ENCODE measurements at places on chromosomes 12 and 14.

DNA sequence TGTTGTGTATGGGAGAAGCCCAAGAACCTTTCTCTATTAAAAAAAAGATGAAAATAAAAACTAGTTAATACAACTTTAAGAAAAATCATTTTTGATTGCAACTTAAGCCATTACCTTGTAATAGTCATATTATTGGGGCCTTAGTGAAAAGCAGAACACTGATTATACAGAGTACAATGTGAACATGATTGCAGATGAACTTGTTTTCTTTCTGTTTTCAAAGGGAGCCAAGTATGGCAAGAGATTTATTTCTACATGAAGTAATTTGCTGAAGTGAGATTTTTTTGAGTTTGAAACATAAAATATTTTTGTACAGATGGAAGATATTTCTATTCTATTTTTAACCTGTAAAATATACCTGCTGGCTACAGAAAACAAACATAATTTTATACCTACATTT is 104.9 kb downstream of the GPR135 start:
- DNase-seq = no peak

DNA sequence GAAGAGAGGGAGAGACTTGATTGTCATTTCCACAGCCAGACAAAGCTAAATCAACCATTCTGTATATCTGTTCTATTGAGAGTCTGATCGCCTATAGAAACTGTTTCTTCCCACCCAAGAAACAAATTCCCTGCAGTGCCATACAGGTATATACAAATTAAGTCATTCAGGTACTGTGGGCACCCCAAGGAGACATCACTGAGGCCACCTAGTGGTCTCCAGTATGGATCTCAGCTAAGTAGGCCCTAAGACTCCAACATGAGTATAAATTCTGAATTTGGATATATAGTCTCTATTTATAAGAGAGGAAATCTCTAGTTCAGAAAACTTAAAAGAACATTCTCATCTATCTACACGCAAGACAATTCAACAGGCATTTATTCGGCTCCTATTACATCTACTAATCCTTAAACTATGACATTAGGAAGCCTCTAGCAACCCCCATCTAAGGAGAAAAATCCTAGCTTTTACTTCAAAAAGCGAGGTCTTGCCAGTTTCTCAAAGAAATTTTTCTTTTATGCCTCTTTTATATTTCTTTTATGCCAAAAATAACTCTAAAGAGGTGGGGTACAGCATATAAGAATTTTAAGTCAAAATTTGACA is 62.6 kb downstream of the DCAF5 start:
- peak; percentile 11 for DNase-seq

DNA sequence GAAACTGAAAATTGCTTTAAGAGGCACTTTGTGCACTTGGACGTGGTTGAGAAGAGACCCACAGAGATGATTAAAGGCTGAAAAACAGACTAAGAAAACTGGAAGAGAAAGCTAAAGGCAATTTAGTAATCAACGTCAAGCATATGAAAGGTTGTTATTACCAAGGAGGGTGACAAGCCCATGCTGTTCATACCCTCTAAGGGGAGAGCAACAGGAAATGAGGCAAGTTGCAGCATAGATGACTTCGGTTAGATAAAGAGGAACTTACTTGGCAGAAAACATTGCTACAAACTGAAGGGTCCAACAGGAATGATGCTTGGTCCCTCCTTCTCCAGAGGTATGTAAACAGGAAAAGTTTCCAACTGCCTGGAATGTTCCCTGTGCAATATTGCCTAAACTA is 107.8 kb downstream of the DUSP6 start:
- DNase-seq = no peak

GRCh38 chr12:53224897-53225634 is 6.9 kb downstream of the RARG start:
- DNase-seq = no peak

DNA sequence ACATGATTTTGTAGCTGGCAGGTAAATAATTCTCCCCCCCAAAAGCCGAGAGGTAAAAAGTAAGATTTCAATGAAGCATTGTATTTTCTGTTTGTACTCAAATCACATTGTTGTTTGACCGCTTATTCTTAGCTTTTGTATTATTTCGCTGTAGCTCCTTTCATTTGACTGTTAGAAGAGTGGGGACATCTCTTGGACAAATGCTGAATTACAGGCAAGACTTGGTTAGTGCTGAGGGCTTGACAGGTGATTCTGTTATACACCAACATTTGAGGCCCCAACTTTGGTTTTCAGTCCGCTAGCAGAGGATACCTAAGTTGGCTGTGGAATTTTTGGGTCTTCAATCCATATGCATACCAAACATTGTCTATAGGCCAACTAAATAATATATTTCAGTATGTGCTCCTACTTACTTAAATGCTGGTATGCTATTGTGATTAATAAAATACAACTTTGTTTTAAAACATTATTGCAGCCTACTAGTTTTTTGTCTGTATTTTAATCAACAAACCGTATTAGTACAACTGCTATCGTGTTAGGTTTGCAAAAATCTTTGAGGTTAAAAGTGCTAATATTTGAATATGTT is 102.2 kb downstream of the ERC1 start:
- DNase-seq = peak; percentile 7

- no peak for DNase-seq
Observed at GRCh38 chr12:26941215-26941594, 2.9 kb downstream of the FGFR1OP2 start.

GRCh38 chr14:36655963-36656686 is 5.5 kb upstream of the PAX9 start:
- no peak for DNase-seq

DNA sequence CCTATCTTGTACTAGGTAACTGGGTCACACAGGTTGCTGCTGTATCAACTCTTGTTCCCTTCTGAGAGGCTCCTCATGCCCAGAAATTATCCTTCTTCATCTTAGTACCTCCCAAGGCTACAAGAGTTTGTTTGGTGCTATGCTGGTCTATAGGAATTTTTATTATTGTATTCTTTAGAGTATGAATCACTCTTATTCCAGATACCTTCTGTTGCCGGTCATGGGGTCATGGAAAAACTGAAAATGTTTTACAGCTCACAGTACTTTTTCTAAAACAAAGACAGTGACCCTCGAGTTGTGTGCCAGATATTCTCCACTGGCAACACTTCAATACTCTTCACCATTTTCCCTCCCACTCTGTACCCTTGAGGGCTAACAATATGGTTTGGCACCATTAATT is 1598.0 kb upstream of the TMEM132C start:
- DNase-seq = no peak

- no peak for DNase-seq
Observed at GRCh38 chr12:13044906-13045299, 722 bp downstream of the FAM234B start.

DNA sequence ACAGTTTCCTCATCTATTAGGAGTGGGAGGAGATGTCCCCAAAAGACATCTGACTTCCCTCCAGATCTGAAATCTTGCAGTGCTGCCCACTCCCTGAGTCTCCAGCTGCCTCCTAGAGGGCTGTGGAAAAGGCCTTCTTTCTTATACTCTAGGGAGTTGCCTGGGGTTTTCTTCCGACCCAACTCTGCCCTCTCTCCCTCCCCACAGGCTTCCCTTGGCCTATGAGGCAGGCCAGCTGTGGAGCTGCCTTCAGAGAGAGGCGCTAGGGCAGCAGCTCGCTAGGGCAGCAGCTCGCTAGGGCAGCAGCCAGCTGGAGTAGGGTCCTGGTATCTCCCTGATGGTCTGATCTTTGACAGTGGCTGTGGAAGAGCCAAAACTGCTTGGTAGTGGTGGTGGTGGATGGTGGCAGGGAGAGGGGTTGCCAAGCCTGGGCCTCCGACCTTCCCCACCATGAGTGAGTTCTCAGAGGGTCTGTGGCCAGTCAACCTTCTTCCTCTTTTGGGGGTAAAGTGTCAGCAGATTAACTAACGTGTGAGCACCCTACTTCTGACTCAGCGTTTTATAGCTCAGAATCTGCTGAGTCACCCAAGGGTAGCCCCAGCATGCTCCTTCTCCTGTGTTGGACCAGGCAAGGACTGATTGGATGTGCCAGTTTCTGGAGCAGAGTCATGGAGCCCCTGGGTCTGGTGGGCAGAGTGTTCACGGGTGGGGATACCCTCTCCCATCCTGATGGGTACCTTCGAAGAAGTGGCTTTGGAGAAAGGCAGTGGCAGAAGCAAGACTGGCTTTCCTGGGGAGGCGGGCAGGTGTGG is 2.3 kb downstream of the SLC48A1 start:
- no peak for DNase-seq

DNA sequence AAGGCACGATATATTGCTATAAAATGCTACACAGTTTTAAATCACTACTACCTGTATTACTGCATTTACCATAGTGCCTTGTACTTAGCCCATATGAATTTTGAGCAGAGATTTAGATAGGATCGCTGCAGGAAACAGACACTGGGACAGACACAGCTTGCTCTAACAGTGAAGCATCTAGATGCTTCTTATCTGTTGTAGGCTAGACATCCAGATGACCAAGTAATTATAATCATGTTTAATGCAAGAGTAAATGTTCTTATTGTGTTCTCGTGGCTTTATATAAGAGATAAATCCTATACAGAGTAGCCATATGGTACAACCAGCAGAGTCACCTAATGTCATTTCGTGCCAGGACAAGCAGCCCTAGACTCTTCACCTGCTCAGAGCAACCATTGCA is 92.8 kb downstream of the ASCL1 start:
- no peak for DNase-seq

- DNase-seq = no peak
Observed at GRCh38 chr12:66129934-66130266, 650 bp downstream of the LLPH start.

DNA sequence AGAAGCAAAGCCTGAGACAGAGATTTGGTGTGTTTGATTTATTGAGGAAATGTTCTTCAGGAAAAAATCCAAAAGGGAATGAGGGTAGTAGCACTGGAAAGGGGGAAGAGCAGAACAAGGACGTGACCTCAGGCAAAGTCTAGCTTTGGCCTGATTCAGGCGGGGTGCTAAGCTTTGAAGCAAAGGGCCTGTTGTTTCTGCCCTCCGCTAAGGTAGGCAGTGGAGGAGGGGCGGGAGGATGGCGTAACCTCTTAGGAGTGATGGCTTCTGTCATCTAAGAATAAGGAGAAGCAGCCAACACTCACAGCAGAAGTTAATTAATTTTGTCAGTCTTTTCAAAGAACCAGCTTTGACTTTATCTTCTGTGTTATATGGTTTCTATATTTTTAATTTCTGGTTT is 20.4 kb downstream of the ABHD12B start:
- DNase-seq = no peak

All from activated T-cell treated with anti-CD3 and anti-CD28 coated beads for 24 hours (primary cell).